ENCODE measurements at places on chromosomes 11 and 22.
A peak's percentile ranks its signal among the peaks of the same experiment; 100 is the strongest.

DNA sequence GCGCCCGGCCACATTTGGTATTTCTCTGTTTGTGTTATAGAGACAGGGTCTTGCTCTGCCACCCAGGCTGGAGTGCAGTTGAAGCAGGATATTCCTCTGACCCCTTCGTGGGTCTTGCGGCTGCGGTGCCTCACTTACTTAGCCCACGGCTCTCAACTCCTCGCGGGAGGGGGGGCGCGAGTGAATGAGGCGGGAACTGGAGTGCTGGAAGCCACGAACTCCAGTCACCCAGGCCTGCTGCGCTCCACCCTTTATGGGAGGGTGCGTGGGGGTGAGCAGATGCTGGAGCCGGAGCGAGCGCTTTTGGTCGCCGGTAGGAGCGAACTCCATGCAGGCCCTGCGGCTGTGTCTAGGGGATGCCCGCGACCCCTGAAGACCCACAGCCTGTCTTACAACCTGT, 1.8 kb downstream of the C11orf54 start:
- no peak for DNase-seq

DNA sequence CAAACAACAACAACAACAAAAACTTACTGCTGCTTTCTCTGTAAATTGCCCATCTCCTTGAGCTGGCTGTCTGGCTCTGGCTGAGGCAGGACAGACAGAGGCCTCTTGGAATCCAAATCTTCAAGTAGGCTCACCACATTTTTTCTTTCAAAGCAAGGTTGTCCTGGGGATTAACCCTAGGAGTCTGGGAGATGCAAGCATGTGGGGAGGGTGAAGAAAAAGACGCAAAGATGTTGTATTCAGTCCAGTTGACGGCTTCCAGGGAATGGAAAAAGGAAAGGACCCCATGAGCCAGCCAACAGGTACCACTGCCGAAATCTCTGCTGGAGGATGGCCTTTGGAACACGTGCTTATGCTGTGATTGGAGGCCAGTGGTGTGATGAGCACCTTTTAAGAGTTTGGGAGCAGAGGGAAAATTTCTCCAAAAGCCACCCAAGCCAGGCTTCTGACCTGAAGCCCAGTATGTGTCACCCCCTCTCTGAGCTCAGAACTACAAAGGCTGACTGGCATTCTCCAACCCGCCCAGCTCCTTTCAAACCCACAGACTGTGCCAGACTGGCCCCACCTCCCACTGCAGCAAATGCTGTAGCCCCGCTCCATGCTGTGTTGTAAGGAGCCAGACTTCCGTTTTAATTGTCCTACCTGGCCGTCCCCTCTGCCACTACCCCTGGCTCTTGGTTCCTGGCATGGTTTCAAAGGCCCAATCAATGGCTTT, 10.8 kb downstream of the BLID start:
- DNase-seq = no peak

GRCh38 chr22:42604403-42604802, 10.3 kb downstream of the POLDIP3 start:
- DNase-seq = no peak

GRCh38 chr11:69008737-69009440, 4.2 kb downstream of the MRGPRF start:
- DNase-seq = peak; percentile 57

Data from SW 1271 (cell line).